ENCODE measurements at places on chromosomes 7 and 10.

DNA sequence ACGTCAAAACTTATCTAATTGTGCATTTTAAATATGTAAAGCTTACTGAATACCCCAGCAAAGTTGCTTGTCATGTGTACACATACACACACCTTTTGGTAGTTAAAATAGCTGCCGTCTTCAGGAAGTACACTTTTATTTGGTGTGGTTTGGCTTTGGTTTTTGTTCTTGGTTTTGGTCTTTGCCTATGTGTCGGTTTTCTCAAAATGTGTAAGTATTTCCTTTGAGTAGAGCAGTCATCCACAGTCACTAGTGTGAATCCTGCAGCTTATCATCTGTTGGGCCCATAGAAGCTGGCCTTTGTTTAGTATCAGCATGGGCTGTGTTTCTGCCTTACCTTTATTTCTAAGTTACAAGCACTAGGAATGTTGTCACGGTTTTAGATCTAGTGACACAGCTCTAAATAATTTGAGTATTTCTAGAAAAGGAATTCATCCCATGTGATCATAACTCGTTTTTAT is 35.3 kb downstream of the NET1 start:
- DNase-seq, result peak; percentile 19
- no peaks in the 10 kb centered on the region for H3K27me3 ChIP-seq
- H3K36me3 ChIP-seq, result peaks cover 35% of the 10 kb centered on the region
- peak overlapping the region; percentile 96 for H3K27ac ChIP-seq

- H3K4me1 ChIP-seq, result no peaks in the 10 kb centered on the region
- H3K36me3 ChIP-seq, result no peaks in the 10 kb centered on the region
- H3K27me3 ChIP-seq, result peaks cover 50% of the 10 kb centered on the region
- H3K4me3 ChIP-seq, result no peak overlapping the region
- H3K27ac ChIP-seq, result no peak overlapping the region
Measured at GRCh38 chr10:69742928-69743602, 58.6 kb upstream of the COL13A1 start.

DNA sequence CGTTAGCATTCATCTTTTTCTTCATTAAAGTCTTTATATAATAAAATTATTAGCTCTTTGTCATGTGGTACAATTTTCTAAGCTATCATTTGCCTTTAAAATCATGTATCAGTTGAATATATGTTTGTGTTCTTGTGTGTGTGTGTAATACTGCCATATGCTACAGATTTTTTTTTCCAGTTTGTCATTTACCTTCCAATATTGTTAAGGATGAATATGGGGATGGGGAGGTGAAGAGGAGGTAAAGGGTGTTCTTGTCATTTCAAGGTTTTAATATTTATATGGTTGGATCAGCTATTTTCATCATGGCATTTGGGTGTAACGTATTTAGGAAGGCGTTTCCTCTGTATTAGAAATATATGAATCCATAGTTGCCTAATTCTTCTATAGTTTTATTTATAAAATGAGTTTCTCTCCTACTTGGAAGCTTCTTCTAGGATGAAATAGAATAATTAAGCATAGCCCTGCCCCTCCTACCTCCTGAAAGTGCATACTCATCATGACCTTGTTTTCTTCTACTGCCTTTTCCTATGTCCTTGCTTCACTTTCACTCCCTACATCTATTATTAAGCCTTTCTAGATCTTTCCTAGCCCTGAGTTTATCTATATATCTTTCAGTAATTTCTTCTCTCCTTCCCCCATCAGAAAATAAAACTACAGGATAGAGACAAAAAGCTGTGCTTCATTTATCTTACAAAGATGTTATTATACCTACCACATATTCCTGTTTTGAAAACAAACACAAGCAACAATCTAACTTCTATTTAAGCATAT is 25.1 kb downstream of the RAB18 start:
- peaks cover 7% of the 10 kb centered on the region for H3K36me3 ChIP-seq
- no peak for DNase-seq
- peak overlapping the region; percentile 47 for H3K27ac ChIP-seq
- H3K27me3 ChIP-seq, result no peaks in the 10 kb centered on the region
- H3K4me1 ChIP-seq, result peaks cover 64% of the 10 kb centered on the region
- H3K4me3 ChIP-seq, result no peak overlapping the region

- peaks cover 18% of the 10 kb centered on the region for H3K4me1 ChIP-seq
- H3K36me3 ChIP-seq, result peaks cover 5% of the 10 kb centered on the region
- H3K27ac ChIP-seq, result no peak overlapping the region
- DNase-seq, result no peak
- no peaks in the 10 kb centered on the region for H3K27me3 ChIP-seq
Measured at GRCh38 chr7:79512261-79512660, 58.8 kb upstream of the MAGI2 start.

DNA sequence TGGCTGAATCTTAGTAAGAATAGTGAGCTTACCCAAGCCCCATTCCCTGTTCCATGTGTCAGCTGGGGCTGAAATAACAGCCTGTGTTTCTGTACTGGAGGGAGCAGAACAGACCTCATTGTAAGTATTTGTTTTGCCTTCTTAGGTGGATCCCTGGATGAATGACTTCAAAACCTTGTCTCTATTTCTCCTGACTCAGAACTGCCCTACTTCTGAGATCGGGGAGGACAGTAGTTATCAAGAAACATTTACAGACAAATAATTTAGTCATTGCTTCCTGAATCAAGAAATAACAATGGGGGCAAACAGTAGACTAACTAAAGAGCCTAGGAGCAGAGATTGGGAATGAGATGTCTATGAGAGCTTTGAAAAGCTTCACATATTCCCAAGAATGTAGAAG is 58.8 kb downstream of the TPST1 start:
- H3K27ac ChIP-seq, result no peak overlapping the region
- H3K36me3 ChIP-seq, result peaks cover 42% of the 10 kb centered on the region
- H3K4me3 ChIP-seq, result no peak overlapping the region
- H3K4me1 ChIP-seq, result peaks cover 34% of the 10 kb centered on the region

- peaks cover 37% of the 10 kb centered on the region for H3K4me1 ChIP-seq
- H3K36me3 ChIP-seq, result peaks cover 7% of the 10 kb centered on the region
- no peak for DNase-seq
- H3K27me3 ChIP-seq, result no peaks in the 10 kb centered on the region
- no peak overlapping the region for H3K4me3 ChIP-seq
- H3K27ac ChIP-seq, result no peak overlapping the region
Measured at GRCh38 chr10:102859911-102860310, 5.9 kb downstream of the BORCS7 start.

DNA sequence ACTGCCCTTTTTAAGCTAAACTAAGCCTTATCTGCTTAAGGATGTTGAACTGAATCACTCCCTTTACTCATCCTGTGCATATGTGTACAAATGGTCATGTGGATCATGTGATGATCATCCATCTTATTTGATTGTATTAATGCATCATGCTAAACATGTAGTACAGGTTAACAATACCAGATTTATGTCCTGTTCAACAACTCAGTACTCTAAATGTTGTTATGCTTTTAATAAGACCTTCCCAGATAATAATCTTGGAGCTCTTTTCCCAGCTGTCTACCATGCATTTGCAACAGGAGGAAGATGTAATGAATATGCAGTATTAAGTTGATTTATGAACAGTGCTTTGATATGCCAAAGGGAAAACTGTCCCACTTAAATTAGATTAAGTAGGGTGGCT is 318.0 kb downstream of the BICC1 start:
- H3K27ac ChIP-seq, result no peak overlapping the region
- no peaks in the 10 kb centered on the region for H3K27me3 ChIP-seq
- DNase-seq, result no peak
- H3K4me1 ChIP-seq, result peaks cover 40% of the 10 kb centered on the region

- 0 out of 2 replicates have a peak, but pooled peaks cover 1% of the 10 kb centered on the region for H3K27me3 ChIP-seq
- no peak for DNase-seq
- H3K4me3 ChIP-seq, result no peak overlapping the region
- peaks cover 5% of the 10 kb centered on the region for H3K4me1 ChIP-seq
- no peak overlapping the region for H3K27ac ChIP-seq
Measured at GRCh38 chr7:111975346-111975745, 230.9 kb downstream of the DOCK4 start.

DNA sequence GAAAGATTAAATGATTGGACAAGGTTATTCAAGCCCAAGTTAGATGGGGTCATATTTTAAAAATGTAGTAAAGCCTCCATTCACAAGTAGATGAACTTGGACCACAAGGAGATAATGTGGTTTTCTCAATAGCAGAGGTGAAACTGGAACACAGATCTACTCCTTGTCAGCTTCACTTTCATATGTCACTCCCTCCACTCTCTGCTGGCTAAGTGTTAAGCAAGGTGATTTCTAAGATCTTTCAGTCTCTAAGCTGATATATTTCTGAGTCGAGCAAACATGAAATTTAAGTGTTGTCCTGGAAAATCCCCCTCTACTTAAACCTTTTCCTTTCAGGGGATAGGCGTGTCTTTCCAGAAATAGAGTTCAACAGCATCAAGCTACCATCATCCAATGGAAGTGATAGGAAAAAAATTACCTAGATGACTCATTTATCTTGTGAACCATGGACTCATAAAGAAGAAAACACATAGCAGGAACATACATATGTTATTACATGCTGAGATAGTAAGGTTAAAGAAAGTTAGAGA is 275.0 kb downstream of the PTEN start:
- H3K27me3 ChIP-seq, result no peaks in the 10 kb centered on the region
- H3K27ac ChIP-seq, result no peak overlapping the region
- no peak overlapping the region for H3K4me3 ChIP-seq
- H3K36me3 ChIP-seq, result no peaks in the 10 kb centered on the region
- DNase-seq, result no peak
- peaks cover 23% of the 10 kb centered on the region for H3K4me1 ChIP-seq

DNA sequence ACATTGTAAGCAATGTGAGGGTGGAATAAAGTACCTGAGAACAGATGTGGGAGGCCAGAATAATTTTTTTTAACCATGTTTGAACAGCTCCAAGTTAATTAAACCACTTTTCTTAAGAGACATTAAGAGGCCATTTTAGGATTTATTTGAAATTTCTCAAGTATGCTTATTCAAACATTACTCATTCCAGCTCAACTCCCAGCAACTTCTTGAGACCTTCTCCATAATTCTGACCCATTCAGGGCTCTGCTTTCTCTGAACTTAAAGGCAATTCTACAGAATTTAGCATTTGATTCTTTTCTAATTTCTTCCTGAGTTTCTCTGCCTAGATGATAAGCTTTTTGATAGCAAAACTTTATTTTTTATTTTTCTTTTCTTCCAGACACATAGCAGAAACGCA is 314.5 kb downstream of the CAMK1D start:
- no peak for DNase-seq
- no peak overlapping the region for H3K4me3 ChIP-seq
- H3K27me3 ChIP-seq, result peaks cover 5% of the 10 kb centered on the region
- H3K27ac ChIP-seq, result no peak overlapping the region
- no peaks in the 10 kb centered on the region for H3K36me3 ChIP-seq

DNA sequence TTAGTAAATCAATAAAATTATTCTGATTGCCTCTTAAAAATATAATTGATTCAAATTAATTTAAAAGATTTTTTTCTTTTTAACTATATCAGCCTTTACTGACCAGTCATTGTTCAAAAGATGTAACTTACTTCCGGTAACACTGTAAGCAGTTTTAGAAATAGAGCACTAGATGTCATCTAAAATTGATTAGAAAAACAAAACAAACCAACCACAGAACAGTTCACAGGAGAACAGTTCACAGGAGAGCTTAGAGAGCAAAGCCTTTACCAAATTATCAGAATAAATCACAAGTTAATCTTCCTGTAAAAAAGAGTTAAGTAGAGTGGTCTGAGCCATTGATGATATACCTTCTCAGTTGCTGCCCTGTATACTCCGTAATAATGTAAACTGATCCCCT is 133.3 kb upstream of the DGKB start:
- DNase-seq, result no peak
- no peaks in the 10 kb centered on the region for H3K27me3 ChIP-seq
- H3K4me3 ChIP-seq, result no peak overlapping the region
- H3K4me1 ChIP-seq, result no peaks in the 10 kb centered on the region
- H3K27ac ChIP-seq, result no peak overlapping the region

DNA sequence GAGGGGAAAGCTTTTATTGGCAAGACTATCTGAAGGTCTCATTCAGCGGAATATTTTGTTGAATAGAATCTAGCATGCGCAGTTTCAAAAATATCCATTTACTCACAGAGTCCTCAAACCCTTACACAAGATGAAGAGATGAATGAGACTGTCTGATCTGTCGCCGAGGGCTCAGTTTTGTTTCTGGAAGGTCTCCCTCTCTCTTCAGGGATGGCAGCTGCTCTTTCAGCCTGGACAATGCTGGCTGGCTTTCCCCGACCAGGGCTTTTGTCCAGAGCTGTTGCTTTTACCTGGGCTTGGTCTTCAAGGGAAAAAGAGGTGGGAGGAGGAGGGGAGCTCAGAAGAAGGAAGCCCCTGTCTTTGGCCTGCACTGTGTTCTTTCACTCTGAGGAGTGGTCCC is 81.9 kb upstream of the BTBD16 start:
- no peaks in the 10 kb centered on the region for H3K36me3 ChIP-seq
- H3K4me3 ChIP-seq, result no peak overlapping the region
- peaks cover 13% of the 10 kb centered on the region for H3K4me1 ChIP-seq

- H3K36me3 ChIP-seq, result no peaks in the 10 kb centered on the region
- H3K4me1 ChIP-seq, result peaks cover 11% of the 10 kb centered on the region
- no peak overlapping the region for H3K27ac ChIP-seq
- H3K4me3 ChIP-seq, result no peak overlapping the region
Measured at GRCh38 chr7:15692501-15693020, 6.1 kb upstream of the MEOX2 start.

DNA sequence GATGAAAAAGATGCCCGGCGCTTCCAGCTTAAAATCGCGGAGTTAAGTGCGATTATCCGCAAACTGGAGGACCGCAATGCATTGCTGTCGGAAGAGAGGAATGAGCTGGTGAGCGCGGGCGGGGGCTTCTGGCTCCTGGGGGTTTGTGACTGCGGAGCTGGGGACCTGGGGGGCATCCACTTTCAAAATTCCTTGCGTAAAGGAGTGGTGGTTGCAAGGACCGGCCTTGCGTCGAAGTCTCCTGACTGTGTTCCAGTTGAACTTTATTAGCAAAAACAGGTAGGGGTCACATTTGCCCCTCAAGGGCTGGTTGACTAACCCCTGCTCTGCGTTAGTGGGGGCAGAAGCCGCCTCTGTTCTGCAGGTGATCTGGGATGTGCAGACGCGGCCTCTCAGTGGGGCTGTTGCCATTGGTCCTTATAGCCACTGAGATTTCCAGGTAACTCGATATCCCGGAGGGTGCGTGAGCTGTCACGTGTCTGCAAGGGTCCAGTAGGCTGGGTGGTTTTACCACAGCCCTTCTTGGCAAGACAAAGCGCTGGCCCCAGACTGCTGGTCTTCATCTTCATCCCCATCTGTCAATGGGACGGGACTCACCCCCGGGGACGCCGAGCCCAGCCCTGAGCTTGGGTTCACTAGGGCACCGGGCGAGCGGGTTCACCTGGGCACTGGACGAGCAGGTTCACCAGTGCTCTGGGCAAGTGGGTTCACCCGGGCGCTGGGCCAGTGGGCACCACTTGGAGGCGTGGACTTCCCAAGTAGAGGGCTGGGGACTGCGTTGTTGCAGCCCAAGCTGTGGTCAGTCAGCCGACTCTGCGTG is 51.5 kb upstream of the DPYSL4 start:
- H3K27ac ChIP-seq, result no peak overlapping the region
- peaks cover 18% of the 10 kb centered on the region for H3K27me3 ChIP-seq
- no peak for DNase-seq
- H3K36me3 ChIP-seq, result no peaks in the 10 kb centered on the region
- H3K4me1 ChIP-seq, result no peaks in the 10 kb centered on the region

DNA sequence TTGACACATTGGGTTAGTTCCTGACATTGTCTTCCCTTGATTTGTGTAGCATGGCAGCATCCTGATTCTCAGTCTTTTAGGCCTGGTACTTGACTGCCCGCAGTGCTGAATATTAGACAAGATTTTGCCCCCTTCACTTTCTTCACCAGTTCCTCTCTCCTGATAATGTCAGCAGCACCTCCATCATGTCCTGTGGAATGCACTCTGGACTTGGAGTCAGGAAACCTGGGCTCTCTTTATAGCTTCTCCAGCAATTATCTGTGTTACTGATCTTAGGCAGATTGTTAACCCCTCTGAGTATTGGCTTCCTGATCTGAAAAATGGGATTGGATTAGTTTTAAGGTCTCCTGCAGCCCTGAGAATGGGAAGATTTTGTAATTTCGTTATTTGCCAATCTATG is 19.0 kb downstream of the HBP1 start:
- no peak for DNase-seq
- H3K36me3 ChIP-seq, result peaks cover 39% of the 10 kb centered on the region
- no peak overlapping the region for H3K4me3 ChIP-seq
- no peaks in the 10 kb centered on the region for H3K27me3 ChIP-seq
